Uterine smooth muscle cell (primary cell): ENCODE measurements at places on chromosomes 2 and 18. TPM values are rescaled to one million over a fixed set of nuclear protein-coding genes. Genes with fewer than 3 reads are reported as not detected.

Gene STPG4
- total RNA-seq: 0.12 and 0.44 TPM in 2 replicates

Gene TXNDC2
- 0.12 and 0.22 TPM in 2 replicates for total RNA-seq

Gene REG1B
- not detected in 2 replicates for total RNA-seq

Gene CLEC4F
- not detected in 2 replicates for total RNA-seq

Gene GRHL1
- under 0.01 and 0.37 TPM in 2 replicates for total RNA-seq

Gene CRYGC
- not detected in 2 replicates for total RNA-seq

Gene CRACDL
- total RNA-seq: under 0.01 TPM in 1 of 2 replicates, not detected in the other

Gene GATA6
- 5.5 and 15.2 TPM in 2 replicates for total RNA-seq

Gene AGXT
- total RNA-seq: under 0.01 TPM in 1 of 2 replicates, not detected in the other

Gene RAX
- total RNA-seq: not detected in 2 replicates
